ENCODE measurements at places on chromosomes 4 and X.

- DNase-seq: no peak
Observed at GRCh38 chr4:154361450-154361849, 130.1 kb downstream of the DCHS2 start.

GRCh38 chrX:135389243-135389642 lies 32.5 kb upstream of the SMIM10L2A start:
- DNase-seq: no peak

DNA sequence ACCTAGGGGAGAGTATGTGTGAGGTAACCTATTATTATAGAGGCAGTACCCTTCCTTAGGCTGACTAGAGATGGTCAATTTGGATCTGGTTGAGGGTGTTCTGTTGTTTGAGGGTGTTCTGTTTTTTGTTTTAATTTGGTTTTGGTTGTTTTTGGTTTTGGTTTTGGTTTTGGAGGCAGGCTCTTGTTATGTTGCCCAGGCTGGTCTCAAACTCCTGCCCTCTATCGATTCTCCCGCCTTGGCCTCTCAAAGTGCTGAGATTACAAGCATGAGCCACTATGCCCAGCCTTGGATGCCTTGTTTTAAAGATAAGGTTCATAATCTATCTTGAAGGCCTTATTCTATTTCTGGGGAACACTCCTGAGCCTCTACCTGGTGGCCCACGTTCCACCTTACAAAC lies 912 bp downstream of the CXorf65 start:
- DNase-seq: no peak

DNA sequence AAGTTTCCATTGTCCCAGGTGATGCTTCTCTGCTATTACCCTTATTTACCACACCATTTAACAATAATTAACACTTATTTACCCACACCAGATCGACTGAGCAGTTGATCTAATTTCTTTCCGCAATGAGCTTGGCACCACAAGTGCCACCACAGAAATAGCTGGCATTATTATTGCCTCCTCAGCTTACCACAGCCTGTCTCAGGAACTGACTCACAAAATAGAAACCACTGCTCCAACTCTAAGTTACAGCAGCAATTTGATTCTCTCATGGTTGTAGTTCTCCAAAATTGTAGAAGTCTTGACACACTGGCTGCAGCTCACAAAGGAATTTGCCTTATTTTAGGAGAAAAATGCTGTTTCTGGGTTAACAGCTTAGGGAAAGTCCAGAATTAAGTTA lies 22.5 kb downstream of the ZNF721 start:
- no peak for DNase-seq

- DNase-seq: no peak
Observed at GRCh38 chr4:181566490-181566889, 676.7 kb upstream of the TENM3 start.

Measured in vagina (tissue), 2 donors.